NCI-H524 treated with DMSO at 0.1 percent for 48 hours (cell line): ENCODE measurements at places on chromosomes 6 and 20.

DNA sequence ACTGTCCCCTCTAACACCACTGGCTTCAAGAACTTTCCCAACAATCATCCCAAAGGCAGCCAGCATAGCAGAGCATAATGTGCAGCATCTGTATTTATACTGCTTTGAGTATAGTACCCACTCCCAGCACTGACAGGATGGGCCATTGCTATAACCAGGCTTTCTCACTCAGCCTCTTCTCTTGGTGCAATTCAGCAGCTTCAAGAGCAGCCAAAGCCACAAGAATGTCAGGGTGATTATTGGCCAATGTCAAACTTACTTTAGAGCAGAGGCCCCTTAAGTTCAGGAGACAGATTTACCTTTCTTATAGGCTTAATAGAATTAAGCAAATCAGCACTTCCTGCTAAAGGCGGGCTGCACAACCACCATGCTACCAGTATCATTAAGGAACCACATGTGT is 232.4 kb upstream of the RSPO3 start:
- DNase-seq = no peak

DNA sequence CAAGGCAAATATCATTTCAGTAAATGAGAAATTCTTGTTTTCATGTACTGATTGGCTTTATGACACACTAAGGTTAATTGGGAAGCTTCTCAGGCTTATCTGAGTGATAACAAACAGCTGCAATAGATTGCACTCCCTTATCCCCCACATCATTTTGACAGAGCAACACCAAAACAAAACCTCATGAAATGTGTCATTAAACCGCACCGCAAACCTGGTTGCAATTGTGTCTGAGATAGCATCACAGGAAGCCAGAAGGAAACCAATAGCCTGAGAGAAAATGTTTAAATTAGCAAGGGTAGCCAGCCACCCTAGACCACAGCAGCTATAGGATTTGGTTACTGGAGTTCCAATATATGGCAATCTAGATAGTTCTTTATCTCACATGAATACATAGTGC is 31.6 kb upstream of the LAMA4 start:
- DNase-seq = no peak

- no peak for DNase-seq
These were observed 55.8 kb downstream of the KIF6 start for GRCh38 chr6:39669207-39669972.

- no peak for DNase-seq
These were observed 42.8 kb downstream of the SLC35B3 start for GRCh38 chr6:8392569-8392968.

DNA sequence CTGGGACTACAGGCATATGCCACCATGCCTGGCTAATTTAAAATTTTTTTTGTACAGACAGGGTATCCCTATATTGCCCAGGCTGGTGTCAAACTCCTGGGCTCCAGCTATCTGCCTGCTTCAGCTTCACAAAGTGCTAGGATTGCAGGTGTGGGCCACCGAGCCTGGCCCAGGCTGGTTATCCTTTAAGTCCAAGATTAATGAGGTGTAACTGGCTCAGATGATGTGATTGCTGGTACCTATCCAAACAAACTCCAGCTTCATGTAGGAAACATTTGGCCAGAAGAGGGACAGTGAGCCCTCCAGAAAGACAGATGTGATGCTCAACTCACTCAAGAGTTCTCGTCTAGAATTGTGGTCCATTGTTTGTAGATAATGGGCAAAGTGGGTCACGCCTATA is 9.2 kb upstream of the ZNF318 start:
- no peak for DNase-seq

DNA sequence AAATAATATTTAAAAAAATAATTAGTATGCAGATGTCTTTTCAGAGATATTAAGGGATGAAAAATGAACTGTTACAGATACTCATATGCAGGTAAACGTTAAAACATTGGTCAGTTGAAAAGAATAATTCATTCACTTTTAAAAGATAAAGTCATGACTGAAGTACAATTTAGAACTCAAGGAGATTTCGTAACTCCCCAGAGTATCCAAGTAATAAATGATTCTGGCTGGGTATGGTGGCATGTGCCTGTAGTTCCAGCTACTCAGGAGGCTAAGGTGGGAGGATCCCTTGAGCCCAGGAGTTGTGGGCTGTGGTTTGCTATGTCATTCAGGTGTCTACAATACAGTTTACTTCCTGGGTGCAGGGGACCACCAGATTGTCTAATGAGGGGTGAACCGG is 122.3 kb upstream of the TMEM181 start:
- DNase-seq = no peak

GRCh38 chr6:159693894-159694545 is 979 bp upstream of the SOD2 start:
- no peak for DNase-seq

DNA sequence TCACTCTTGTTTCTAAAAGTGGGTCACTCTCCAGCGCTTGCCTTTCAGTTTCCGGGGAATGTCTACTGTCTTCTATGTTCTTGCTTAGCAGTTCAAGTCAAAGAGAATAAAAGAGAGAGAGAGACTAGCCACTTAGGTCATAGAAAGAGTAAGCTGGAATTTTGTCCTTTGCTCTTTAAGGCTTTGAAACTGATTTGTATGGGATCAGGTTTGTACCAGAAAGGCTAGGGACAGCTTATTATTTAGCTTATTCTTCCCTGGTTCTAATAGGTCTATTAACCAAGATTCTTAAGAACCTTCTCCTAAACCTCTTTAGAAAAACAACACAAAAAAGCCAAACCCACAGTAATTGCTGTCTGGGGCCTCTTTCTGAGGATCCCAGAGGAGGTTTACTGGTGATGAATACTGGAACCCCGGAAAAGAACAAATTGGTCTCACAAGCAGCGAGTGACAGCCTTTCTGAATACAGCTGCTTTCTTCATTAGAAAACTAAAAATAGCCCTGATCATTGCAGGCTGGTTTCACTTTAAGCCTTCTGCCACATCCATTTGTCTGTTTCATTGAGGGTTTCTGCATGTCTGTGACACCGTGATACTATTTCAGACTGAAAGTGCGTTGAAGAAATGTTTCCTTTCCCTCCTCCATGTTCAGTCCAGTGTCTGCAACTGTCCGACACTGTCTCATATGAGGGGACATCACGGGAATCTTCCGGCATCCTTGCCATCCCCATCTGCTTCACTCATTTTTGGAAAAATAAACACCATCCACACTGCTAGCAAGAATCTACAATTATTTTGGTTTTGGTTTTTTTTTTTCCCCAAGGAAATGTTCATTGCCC is 75.1 kb upstream of the ATXN1 start:
- no peak for DNase-seq

DNA sequence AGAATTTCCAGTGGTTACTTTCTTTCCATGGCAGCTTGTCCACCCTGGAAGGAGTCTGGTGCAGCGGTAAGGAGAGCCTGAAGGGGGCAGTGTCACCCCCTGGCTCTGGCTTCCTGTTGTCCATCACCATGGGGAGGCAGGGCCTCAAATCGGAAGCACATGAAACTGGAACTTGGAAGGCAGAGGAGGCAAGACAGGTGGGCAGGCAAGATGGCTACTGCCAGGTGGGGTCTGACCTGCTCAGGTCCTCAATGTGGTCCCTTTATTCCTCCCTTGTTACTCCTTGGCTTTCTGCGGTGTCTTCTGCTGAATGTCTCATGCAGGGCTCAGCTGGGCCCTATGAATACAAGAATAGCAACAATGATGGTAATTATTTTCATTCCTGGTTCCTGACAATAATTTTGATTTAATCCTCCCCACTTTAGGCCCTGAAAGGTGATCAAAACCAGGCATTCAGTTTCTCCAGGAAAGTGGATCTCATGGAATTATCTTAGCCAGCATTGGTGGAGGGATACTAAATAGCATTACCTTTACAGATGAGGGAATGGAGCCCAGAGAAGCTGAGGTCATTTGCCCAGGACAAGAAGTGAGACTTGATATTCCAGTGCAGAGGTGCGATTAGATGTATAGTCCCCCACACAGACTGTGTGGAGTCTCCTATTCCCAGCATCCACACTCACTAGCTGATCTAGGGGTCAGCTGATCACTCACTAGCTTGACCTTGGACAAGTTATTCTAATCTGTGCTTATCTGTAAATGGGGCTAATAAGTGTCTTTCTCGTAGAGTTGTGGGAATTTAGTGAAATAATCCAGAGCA is 17.6 kb upstream of the SNAI1 start:
- DNase-seq = no peak
